ENCODE measurements at places on chromosomes 3 and 15. TPM values are rescaled to one million over a fixed set of nuclear protein-coding genes. Genes with fewer than 3 reads are reported as not detected.
A peak's percentile ranks its signal among the peaks of the same experiment; 100 is the strongest.

- no peak overlapping the region for H3K27ac ChIP-seq
- H3K36me3 ChIP-seq, result no peaks in the 10 kb centered on the region
- no peak for DNase-seq
- H3K27me3 ChIP-seq, result no peaks in the 10 kb centered on the region
- H3K4me3 ChIP-seq, result no peak overlapping the region
Measured at GRCh38 chr3:28940994-28941393, 339.9 kb upstream of the RBMS3 start.

- no peak overlapping the region for H3K4me3 ChIP-seq
- H3K27me3 ChIP-seq, result no peaks in the 10 kb centered on the region
- no peak overlapping the region for H3K27ac ChIP-seq
- no peak for DNase-seq
Measured at GRCh38 chr3:169295126-169295525, 368.4 kb downstream of the MECOM start.

GRCh38 chr15:69848551-69849231, 249.0 kb downstream of the TLE3 start:
- peaks cover 7% of the 10 kb centered on the region for H3K27me3 ChIP-seq
- H3K27ac ChIP-seq, result no peak overlapping the region
- H3K36me3 ChIP-seq, result no peaks in the 10 kb centered on the region
- peaks cover 8% of the 10 kb centered on the region for H3K4me1 ChIP-seq

DNA sequence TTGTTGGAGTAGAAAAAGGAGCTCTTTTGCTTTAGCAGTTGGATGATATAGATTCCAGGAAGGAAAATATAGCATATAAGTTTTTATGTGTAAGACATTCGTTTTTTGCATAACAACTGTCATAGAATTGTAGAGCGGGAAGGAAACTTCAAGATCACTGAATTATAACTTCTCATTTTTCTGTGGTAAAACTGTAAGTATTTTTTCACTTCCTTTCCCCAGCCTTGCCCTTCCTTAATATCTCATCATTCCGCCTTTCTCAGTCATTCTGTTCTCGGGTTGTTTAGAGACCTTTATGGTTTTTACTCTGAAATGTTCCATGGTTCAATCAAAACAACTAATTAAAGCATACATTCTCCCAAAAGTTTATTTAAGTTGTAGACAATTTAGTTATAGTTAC, 1.1 kb downstream of the EAF2 start:
- peaks cover 32% of the 10 kb centered on the region for H3K4me1 ChIP-seq
- no peak overlapping the region for H3K27ac ChIP-seq
- no peaks in the 10 kb centered on the region for H3K27me3 ChIP-seq
- no peak for DNase-seq
- peak overlapping the region; percentile 98 for H3K4me3 ChIP-seq

DNA sequence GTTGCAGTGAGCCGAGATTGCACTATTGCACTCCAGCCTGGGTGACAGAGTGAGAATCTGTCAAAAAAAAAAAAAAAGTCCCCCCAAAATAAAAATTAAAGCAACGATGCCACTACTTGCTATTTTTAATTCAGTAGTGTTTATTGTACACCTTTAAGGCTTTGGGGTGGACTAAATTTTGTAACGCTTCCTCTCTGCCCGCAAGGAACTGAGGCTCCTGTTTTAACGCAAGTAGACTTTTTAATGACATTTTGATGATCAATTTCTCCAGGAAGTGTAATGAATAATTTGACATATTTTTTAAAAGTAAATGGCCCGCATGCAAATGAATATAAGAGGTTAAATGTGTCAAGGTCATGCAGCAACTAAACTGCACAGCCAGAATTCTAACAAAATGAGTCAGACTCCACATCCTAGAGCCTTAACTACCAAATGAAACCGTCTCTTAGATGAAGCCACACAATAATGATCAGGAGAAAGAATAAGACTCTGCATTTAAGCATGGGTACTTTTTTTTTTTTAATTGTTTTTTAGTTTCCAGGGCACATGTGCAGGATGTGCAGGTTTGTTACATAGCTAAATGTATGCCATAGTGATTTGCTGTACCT, 96.8 kb upstream of the LMOD3 start:
- H3K27ac ChIP-seq, result peak overlapping the region; percentile 1
- H3K4me1 ChIP-seq, result peaks cover 14% of the 10 kb centered on the region
- H3K4me3 ChIP-seq, result no peak overlapping the region
- H3K36me3 ChIP-seq, result peaks cover 8% of the 10 kb centered on the region
- H3K27me3 ChIP-seq, result no peaks in the 10 kb centered on the region
- no peak for DNase-seq

DNA sequence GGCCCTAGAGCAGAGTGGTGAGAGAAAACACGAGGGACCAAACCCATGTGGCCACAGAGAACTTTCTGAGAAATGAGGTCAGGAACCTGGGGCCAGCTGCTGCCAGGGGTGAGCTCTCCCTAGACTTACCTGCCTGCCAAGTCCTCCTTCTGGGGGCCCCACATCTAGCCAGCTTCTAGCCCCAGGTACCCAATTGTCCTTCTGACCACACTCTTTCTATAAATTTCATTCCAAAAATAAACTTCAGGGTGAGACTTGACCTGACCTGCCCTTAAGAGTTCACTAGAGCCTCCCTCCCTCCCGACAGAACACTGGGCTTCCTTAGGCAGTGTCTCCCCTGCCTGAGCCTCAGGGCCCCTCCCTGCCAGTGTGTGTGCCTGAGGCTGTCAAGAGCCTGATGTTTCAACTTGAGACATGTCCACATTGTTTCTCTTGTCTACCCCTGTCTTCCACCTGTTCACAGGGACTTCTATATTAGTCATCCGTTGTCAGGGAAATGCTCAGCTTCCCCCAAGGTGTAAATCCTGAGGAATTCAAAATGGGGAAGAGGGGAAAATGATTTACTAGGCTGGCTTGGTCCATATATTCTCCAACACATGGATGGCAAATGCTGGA, 312.8 kb upstream of the TLE3 start:
- H3K4me3 ChIP-seq, result no peak overlapping the region
- no peaks in the 10 kb centered on the region for H3K4me1 ChIP-seq
- H3K27me3 ChIP-seq, result peaks cover 1% of the 10 kb centered on the region

- peaks cover 8% of the 10 kb centered on the region for H3K27me3 ChIP-seq
- H3K4me1 ChIP-seq, result no peaks in the 10 kb centered on the region
- no peak overlapping the region for H3K4me3 ChIP-seq
- no peak overlapping the region for H3K27ac ChIP-seq
Measured at GRCh38 chr3:194938845-194939531, 253.3 kb downstream of the FAM43A start.

DNA sequence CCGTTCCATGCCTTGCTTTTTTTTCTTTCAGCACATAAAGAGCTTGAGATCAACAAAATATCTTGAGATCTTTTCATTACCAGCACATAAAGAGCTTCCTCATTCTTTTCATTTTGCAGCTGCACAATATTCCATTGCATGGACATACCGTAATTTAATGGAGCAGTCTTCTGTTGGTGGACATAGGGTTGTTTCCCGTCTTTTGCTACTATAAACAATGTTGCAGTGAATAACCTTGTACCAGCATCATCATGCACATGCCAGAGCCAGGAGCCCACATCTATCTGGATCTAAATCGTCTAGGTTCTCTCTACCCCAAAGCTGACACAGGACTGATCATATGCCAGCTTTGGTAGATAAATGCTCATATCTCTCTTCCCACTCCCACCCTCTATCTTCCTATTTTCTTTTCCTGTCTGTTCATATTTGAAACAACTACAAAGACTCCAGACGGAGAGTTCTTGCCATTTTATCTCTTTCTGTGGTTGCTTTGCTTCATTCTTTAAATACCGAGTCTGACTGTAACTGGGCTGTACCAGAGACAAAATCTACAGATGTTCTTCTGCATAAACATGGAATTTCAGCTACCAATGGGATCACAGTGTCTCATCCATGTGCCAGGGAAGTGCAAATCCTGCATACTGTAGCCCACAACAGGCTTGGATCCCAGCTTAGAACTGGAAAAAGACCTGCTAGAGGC, 47.1 kb upstream of the AKAP13 start:
- no peak overlapping the region for H3K27ac ChIP-seq
- H3K36me3 ChIP-seq, result peaks cover 5% of the 10 kb centered on the region
- H3K4me3 ChIP-seq, result no peak overlapping the region
- peaks cover 38% of the 10 kb centered on the region for H3K4me1 ChIP-seq
- no peaks in the 10 kb centered on the region for H3K27me3 ChIP-seq
- no peak for DNase-seq

GRCh38 chr15:76418352-76419140, 82.0 kb downstream of the ISL2 start:
- no peak overlapping the region for H3K4me3 ChIP-seq
- no peaks in the 10 kb centered on the region for H3K4me1 ChIP-seq
- no peak overlapping the region for H3K27ac ChIP-seq
- no peaks in the 10 kb centered on the region for H3K27me3 ChIP-seq
- H3K36me3 ChIP-seq, result peaks cover 6% of the 10 kb centered on the region

DNA sequence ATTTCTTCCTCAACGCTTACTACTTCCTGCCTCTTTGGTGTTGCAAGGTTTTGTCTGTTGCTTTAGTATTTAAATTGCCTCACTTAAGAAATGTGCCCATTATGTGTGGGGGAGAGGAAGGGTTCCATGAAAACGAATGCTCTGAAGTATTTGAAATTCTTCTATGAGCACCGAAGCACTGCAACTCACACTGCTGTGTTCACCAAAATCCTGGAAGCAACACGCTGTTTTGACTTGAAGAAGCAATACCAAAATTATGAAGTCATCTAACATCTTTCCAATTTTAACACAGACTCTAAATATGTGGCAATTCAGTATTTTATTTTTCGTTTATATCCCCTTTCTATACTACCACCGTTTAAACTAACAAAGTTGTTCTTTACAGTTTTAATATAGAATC, 101.5 kb downstream of the RBMS3 start:
- H3K4me1 ChIP-seq, result no peaks in the 10 kb centered on the region
- no peak for DNase-seq
- H3K4me3 ChIP-seq, result no peak overlapping the region
- no peaks in the 10 kb centered on the region for H3K36me3 ChIP-seq
- H3K27me3 ChIP-seq, result no peaks in the 10 kb centered on the region

DNA sequence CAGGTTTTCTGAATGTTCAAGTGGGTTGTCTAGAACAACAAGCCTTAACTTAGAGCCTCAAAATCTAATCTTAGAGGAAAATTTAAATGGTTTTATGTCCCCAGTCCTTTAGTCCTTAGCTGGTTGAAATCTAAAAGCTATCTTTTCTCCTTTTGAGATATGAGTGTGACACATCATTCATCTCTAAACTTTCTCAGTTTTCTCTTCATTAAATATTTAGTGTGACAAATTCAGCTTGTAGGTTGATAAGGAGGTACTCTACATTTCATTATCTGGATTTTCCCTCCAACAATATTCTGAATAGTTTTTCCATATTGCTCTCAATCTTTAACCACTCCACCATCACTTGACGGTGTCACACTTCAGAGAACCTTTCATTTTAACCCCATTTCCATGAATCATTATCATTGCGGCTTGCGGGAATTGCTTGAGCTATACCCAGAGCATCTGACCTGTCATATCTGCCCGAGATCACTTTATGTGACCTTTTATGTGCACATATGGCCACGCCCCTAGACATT, 16.1 kb upstream of the ATP8B4 start:
- H3K4me1 ChIP-seq, result peaks cover 52% of the 10 kb centered on the region
- H3K4me3 ChIP-seq, result peak overlapping the region; percentile 30
- peaks cover 8% of the 10 kb centered on the region for H3K36me3 ChIP-seq
- DNase-seq, result peak; percentile 75
- H3K27ac ChIP-seq, result peak overlapping the region; percentile 84
- peaks cover 14% of the 10 kb centered on the region for H3K27me3 ChIP-seq

GRCh38 chr3:28188686-28189085, 52.7 kb upstream of the CMC1 start:
- no peaks in the 10 kb centered on the region for H3K27me3 ChIP-seq
- H3K4me3 ChIP-seq, result no peak overlapping the region
- no peak overlapping the region for H3K27ac ChIP-seq
- no peaks in the 10 kb centered on the region for H3K36me3 ChIP-seq
- DNase-seq, result no peak

The RIOX2 gene
- total RNA-seq, result 35.9 TPM

The POTEB3 gene
- not detected for total RNA-seq

The PIF1 gene
- 23.6 TPM for total RNA-seq

The WDR76 gene
- total RNA-seq, result 93.2 TPM
